ENCODE measurements at places on chromosomes 12 and 14. TPM values are rescaled to one million over a fixed set of nuclear protein-coding genes. Genes with fewer than 3 reads are reported as not detected.

VPS33A gene
- polyA plus RNA-seq, result 5.6 TPM

DNA sequence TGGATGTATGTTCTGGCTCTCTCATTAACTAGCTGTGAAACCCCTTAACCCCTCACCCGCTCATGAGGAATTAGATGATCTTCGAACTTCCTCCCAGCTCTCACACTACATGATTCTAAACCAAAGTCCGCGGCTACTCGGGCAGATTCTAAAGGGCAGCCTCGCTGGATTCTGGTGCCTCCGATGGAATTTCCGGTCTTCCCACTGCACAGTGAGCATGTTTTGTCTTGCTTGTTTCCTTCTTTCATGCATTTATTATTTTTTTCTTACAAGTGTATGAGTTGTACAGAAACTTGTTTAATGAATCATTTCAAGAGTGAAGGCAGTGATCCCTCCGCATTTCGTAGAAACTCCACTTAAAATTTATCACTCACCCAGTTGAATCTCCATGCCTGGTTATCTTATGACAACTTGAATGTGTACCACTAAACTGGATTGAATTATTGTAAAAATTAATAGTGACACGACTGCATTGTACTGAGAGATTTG is 4.5 kb upstream of the HCAR3 start:
- H3K4me1 ChIP-seq, result peaks cover 29% of the 10 kb centered on the region
- DNase-seq, result no peak
- H3K27ac ChIP-seq, result no peak overlapping the region
- no peaks in the 10 kb centered on the region for H3K36me3 ChIP-seq
- H3K27me3 ChIP-seq, result no peaks in the 10 kb centered on the region

DNA sequence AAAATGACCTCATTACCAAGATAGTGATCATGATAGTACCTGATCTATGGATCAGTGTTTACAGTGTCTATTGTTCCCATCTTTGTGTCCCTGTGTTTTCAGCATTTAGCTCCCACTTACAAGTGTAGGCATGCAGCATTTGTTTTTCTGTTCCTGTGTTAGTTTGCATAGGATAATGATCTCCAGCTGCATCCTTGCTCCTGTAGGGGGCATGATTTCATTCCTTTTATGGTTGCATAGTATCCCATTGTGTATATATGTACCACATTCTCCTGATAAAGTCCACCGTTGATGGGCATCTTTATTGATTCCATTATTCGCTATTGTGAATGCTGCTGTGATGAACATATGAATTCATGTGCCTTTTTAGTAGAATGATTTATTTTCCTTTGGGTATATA is 215.4 kb upstream of the NAV3 start:
- H3K4me1 ChIP-seq, result no peaks in the 10 kb centered on the region
- H3K27me3 ChIP-seq, result no peaks in the 10 kb centered on the region
- no peak overlapping the region for H3K4me3 ChIP-seq
- no peaks in the 10 kb centered on the region for H3K36me3 ChIP-seq
- DNase-seq, result no peak
- no peak overlapping the region for H3K27ac ChIP-seq

- no peak overlapping the region for H3K27ac ChIP-seq
- peaks cover 41% of the 10 kb centered on the region for H3K4me1 ChIP-seq
- H3K4me3 ChIP-seq, result no peak overlapping the region
- H3K36me3 ChIP-seq, result no peaks in the 10 kb centered on the region
These were observed 21.6 kb downstream of the CORO1C start for GRCh38 chr12:108709697-108710096.

DNA sequence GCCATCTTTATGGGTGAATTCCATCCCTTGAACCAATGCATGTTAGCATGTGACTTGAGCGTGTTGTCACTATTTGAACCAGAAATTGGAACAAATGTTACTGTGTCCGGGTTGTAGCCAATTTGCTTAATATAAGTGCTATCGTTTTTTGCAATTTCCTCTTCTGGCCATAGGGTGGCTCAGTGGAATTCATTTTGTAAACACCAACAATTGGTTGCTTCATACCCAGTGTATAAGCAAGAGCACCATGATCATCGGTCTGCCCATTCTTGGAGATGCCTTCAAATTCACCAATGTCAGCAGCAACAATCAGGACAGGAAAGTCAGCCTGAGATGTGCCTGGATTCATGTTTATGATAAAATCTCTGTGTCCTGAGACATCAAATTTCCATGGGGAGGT is 5.0 kb upstream of the NEDD1 start:
- no peak overlapping the region for H3K27ac ChIP-seq
- H3K27me3 ChIP-seq, result no peaks in the 10 kb centered on the region
- DNase-seq, result no peak
- H3K36me3 ChIP-seq, result no peaks in the 10 kb centered on the region
- H3K4me1 ChIP-seq, result no peaks in the 10 kb centered on the region

GRCh38 chr14:38363217-38363616 is 107.3 kb upstream of the CLEC14A start:
- H3K36me3 ChIP-seq, result no peaks in the 10 kb centered on the region
- H3K4me1 ChIP-seq, result peaks cover 20% of the 10 kb centered on the region

Data from heart left ventricle (tissue), 16 donors.